AG04449 (cell line): ENCODE measurements at places on chromosomes 2 and 18.
A peak's percentile ranks its signal among the peaks of the same experiment; 100 is the strongest.

DNA sequence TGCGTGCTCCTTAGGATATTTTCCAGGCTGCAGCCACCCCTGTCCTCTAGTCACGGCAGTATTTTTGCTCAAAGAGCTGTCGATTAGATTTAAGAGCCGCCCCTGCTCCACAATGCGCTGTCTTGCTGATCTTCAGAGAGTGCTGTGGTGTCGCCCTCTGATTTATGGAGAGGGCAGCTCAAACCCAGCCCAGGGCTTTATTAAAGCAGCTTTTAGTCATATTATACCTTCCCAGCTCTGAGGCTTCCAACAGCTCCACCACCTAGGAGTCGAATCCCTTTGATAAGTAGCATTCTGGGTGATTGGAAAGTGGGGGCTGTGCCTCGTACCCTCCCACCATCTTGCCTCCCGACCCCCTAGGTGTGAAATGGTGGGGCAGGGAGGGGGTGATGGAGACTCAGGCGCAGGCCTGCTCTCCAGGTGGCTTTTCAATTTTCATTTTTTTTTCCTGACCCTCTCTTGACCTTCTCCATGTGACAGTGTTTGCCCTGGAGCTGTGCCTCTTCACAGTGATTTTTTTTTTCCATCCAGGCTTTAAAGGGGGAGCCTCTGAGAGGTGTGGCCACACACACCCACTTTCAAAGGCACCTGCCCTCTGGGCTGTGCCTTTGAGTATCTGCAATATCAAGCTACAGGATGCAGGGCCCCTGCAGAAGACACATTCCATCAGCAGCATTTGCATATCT lies 53.1 kb upstream of the NRP2 start:
- DNase-seq, result no peak

GRCh38 chr2:112229348-112229747 lies 25.5 kb downstream of the ZC3H8 start:
- DNase-seq, result no peak

GRCh38 chr2:46942891-46943626 lies 27.5 kb upstream of the MCFD2 start:
- no peak for DNase-seq

DNA sequence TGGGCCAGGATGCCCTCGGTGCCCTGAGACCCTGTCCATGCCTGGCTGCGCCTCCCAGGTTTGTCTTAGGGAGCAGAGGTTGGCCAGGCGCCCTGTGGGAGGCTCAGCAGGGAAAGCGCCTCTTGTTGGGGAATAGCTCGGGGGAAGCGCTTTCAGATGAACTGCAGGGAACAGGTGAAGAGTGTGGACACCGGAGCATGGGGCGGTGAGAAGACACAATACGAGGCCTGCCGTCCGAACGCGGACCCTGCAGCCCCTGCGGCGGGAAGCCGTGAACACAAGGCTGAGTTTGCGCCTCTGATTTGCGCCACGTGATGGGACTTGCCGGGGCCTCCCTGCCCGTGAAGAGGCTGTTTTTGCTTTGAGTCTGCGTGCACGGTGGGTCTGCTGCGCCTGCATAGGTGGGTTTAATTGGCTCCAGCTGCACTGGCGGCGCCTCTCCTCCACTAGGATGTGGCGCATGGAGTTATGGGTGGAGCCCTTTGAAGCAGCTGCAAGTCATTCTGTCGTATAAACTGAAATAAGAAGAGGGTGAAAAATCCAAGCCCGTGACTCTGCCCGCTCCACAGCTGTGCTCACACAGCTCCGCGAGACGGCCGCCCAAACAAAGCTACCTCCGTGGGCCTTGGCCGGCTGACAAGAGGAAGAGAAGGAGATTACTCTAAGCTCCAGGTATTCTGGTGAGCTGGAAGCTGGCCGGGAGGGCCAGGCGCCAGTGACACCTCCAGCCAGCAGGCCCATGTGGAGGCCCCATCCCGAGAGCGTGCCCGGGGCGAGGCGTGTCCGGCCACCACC lies 103.5 kb upstream of the CTDP1 start:
- peak; percentile 12 for DNase-seq

GRCh38 chr2:176669398-176670174 lies 400.3 kb downstream of the MTX2 start:
- DNase-seq, result no peak

GRCh38 chr2:27965841-27966240 lies 75.3 kb downstream of the BABAM2 start:
- DNase-seq, result no peak

GRCh38 chr2:218075975-218076811 lies 7.1 kb downstream of the RUFY4 start:
- DNase-seq, result no peak

GRCh38 chr2:29837925-29838324 lies 83.5 kb downstream of the ALK start:
- DNase-seq, result no peak

GRCh38 chr18:2087877-2088673 lies 483.2 kb downstream of the METTL4 start:
- DNase-seq, result no peak

GRCh38 chr2:182581196-182581935 lies 134.7 kb upstream of the DNAJC10 start:
- DNase-seq, result no peak

DNA sequence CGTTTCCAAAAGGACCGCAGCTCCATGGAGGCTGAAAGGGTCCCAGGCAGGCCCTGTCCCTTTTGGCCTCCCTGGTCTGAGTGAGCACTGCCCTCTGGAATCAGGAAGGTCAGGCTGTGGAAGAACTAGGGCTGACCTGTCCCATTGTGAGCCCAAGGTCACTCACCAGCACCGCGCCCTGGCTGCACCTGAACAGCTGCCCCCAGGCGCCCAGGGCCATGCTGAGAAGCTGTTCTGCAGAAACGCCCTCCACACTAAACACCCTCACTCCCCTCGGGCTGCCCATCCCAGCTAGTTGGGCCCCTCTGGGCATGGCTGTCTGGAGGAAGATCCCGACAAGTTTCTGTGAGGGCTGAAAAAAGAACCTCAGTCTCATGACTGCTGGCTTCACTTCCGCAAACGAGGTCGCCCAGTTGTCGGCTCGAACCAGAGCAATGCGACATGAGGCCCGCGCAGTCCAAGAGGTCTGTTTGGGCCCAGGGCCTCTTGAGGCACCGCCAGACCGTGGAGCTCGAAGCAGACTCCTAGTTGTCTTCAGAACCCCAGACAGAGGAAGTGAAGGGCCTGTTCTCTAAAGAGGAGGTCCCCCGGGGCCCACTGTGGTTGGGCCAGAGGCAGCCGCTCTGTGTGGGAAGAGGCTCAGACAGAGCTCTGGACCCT lies 64.4 kb downstream of the INPP5D start:
- no peak for DNase-seq

- no peak for DNase-seq
Observed at GRCh38 chr2:70789304-70790135, 923 bp downstream of the FIGLA start.

DNA sequence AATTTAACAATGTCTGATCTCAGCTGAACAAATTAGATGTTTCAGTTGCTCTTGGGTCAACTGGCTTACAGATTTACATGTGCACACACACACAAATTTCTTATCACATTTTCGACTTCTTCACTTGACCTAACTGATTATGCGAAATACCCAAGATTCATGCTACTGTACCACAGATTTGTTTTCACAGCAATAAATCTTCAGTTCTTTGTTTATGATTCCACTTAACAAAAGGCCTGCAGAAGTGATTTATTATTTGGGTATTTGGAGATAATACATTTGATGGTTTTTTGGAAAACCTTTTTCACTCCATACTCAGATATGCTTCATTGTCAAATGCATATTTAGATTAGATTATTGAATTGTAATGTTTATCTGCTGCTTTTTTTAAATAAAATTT lies 129.0 kb downstream of the GALNT1 start:
- no peak for DNase-seq

GRCh38 chr2:152126664-152127063 lies 27.8 kb upstream of the CACNB4 start:
- DNase-seq, result no peak

- DNase-seq, result no peak
Observed at GRCh38 chr2:197297266-197297665, 13.3 kb downstream of the ANKRD44 start.

GRCh38 chr2:2662037-2662846 lies 331.2 kb upstream of the MYT1L start:
- no peak for DNase-seq

DNA sequence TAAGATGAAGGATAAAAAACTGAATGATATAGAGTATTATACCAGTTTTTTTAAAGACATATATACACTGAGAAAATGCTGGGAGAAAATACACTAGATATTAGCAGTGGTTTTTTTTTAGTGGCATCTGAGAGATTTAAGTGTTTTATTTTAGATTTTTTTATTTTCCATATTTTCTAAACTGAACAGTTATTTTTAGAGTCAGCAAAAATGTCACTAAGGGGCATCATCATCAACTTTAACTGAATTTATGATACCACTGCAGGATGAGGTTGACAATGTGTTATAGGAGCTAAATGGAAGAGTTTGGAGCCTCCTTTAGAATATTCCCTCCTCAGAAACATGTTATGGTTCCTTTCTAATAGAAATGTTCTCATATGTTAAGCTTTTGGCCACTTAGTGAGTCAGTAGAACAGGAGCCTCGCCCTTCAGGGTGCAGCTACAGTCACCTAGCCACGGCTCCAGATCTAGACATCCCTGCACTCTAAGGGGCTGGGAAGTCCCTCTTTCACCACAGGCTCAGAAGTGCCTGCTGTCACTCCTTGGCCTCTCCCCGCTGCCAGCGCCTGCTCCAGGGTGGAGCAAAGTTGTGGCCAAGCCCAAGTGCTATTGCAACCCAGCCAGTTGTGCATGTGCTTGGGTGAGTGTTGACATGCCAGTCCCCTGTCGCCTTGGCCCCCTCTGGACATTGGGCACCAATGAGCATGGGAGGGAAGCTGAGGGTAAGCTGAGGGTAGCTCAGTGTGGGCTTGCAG lies 210.7 kb upstream of the RASGRP3 start:
- DNase-seq, result no peak

DNA sequence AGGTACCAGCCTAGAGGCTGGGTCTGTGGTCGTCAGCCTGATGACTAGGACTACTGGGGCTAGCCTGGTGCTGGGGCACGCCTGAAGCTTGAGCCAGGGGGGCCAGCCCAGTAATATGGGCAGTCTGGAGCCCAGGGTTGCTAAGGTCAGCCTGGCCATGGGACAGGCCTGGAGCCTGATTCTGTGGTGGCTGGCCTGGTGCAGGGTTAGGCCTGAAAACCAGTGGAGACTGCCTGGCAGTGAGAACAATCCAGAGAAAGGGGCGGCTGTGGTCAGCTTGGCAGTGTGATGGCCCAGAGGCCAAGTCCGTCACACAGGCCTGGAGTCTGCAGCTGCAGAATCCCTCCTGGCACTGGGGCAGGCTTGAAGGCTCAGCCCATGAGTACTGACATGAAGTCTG lies 445.8 kb downstream of the SATB2 start:
- DNase-seq, result no peak
